ENCODE measurements at places on chromosomes 7 and 10.

DNA sequence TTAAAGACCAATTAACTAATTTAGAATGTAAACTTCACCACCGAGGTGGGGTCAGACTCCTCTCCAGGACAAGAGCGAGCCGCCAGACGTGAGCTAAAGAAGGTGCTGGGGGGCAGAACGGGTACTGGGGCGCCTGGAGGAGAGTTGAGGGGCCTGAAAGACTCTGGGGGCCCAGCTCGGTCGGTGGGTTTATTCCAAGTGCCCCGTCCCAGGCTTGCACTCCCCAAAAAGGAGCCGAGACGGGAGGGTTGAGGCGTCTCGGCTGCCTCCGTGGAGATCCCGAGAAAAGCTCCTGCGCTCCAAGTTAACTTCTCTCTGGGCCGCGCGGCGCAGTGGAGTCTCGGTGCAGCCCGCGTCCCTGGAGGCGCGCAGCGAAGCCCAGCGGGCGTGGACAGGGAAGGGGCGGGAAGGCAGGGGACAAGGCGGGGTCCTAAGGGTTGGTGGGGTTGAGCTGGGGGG lies 553.3 kb downstream of the TFEC start:
- DNase-seq: no peak

DNA sequence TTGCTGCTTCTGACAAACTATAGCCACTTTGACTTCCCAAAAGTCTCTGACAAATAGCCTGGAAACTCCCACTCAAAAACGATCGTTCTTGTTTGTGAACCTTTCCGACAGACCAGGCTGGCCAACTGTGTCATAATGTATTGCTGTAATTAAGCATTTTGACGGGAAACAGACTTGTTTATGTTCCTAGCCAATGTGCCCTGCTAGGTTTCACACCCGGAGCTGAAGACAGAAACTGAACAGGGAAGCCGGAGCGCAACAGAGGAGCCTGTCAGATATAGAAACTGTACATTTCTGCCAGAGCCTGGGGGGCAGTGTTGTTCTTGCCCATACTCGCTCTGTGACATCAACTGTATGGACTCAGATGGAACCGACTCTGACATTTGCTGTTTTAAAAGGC lies 55.3 kb upstream of the C7orf33 start:
- DNase-seq: no peak

GRCh38 chr10:4183761-4184261 lies 398.8 kb upstream of the KLF6 start:
- no peak for DNase-seq

DNA sequence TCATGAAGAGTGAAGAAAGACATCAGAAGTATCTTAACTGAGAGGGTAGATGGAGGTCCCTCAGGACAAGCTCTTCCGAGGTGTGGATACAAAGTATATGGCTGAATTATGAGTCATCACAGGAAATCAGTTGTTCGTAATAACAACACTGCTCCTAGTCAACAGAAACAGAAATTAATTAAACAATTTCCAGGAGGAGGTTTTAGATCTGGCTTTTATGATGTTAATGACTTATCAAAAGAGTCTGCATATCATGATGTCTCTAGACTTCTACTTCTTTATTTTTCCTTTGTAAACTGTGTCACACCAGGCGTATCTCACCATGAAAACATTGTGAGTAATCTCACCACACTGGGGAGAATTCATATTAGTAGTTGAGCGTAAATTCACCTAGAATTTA lies 31.2 kb downstream of the OSBPL3 start:
- DNase-seq: no peak

DNA sequence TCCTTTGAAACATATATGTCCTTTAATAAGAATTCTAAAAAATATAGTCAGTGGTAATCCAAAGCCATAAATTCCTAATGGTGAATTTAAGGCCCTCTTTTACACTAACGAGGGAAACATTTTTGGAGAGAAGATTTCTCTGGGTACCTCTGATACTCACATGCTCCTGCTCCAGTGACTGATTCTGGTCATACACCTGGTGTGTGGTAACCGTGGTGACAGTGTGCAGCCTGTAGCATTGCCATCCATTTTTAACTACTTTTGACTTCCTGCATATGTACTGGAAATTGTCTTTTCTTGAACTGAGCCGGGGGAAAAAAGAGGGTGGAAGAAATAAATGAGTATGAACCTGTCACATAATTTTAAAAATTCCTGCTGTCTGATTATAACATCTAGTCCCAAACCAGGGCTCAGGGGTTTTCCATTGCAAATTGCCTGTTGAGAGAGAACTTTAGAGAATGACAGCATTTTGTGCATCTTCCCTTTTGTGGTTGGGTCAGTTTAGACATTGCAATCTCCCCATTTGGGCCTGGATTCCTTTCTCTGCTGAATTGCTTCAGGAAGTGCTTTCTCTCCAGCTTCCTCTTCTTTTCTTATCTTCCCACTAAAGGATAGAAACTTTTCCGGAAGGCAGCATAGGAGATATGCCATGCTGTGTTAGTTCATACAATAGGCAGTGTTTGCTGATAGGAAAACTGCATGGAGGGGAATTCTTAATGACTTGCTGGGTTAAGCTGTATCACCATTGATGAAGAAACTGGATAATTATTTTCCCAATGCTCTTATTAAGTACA lies 125.5 kb downstream of the GRM3 start:
- DNase-seq: no peak

GRCh38 chr10:103921248-103921647 lies 3.3 kb upstream of the STN1 start:
- DNase-seq: no peak

DNA sequence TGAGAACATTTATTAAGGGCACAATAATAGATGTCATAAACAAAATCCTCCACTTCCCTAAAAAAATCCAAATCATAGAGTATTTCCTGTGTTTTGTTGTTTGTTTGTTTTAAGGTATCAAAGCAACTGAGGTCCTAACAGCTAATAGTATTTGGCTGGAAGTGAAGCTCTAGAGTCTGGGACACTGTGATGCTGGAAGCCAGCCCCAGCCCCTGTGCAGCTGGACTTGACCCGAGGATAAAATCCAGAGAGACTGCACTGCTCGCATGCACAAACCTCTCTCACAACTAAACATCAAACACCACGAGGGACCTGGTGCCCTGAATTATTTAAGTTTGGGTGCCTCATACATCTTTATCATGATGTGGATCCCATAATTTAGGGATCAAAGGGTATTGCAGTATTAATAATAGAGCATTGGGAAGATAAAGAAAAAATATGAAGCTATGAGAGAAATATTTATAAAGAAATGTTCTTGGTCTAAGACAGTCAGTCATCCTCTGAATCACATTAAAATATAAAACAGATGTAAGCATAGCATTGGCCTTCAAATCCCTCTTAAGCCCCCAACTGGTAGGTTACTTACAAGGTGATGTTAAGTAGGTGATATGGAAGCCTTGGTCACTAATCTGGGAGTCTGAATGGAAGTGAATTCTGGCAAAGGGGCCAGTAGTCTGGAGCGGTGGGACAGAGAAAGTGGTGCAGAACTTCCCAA lies 44.4 kb downstream of the CUBN start:
- DNase-seq: no peak

DNA sequence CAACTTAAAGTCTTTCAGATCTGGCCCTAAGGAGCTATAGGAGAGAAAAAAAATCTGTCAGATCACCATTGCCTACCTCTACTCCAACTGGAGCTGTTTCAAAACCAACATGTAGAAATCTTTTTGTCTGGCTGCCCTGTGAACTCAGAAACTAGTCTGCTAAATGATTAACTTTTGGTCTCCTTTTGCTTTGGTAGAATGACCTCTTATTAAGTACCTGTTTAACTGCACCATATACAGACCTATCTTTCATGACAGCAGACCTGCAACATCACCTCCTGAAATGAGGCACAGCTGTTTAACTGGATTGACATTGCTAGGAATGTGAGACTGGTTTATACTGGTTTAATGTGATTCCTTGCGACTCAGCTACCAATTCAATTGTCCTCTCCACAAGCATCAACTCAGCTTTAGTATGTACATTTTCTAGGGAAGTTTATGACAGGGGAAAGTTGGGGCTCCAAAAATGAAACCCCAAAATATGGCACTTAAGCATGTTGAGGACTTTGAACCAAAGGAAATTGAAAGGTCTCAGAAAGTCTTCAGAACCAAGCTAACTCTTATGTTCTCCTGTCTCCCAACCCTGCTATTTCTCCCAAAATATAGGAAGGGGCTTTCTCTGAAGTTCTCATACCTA lies 1.8 kb downstream of the CYP3A43 start:
- DNase-seq: no peak

DNA sequence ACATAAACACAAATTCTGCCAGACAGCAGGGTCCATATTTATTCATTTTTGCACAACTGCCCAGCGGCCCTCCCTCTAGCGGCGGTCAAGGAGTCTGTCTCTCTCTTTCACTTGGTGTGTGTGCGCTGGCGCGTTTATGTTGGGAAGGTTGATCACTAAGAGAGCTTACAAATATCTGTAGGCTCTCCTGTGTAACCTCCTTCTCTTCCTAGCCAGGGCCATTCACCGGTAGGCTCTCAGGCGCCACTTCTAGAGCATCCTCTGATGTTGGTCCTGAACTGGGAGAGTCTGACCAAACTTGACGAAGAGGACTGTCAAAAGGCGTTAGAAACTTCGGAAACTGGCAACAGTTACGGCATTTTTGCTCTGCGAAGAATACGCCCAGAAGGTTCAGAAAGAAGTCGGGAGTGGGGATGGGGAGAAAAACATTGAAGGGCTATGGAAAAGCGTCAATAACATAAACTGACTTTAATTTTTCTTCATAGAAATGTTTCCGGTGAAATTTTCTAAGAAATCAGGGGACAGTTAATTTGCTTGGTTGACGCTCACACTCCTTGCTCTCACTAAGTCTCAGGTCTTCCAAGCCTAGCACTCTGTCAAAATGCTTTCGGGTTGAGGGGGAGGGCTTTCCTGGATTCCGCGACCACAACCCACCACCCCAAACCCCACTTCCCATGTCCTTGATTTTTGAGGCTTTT lies 731.1 kb downstream of the ZWINT start:
- no peak for DNase-seq

DNA sequence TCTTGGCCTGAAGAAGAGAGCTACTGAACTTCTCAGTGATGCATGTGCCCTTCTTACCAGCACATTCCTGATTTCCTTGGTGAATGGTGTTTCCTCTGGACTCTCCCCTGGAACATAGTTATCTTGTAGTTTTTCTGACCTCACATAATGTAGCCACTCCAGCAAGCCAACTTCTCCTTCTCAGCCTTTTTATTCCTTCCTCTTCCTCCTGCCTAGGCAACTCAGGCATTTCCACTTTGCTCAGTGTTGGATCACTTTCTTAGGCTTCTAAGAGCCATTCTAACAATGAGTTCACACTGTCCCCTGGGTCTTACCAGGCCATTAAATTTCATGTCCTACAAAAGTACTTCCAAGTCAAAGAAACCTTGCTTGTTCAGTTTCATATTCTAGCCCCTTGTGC lies 3.6 kb upstream of the PTTG1IP2 start:
- no peak for DNase-seq

DNA sequence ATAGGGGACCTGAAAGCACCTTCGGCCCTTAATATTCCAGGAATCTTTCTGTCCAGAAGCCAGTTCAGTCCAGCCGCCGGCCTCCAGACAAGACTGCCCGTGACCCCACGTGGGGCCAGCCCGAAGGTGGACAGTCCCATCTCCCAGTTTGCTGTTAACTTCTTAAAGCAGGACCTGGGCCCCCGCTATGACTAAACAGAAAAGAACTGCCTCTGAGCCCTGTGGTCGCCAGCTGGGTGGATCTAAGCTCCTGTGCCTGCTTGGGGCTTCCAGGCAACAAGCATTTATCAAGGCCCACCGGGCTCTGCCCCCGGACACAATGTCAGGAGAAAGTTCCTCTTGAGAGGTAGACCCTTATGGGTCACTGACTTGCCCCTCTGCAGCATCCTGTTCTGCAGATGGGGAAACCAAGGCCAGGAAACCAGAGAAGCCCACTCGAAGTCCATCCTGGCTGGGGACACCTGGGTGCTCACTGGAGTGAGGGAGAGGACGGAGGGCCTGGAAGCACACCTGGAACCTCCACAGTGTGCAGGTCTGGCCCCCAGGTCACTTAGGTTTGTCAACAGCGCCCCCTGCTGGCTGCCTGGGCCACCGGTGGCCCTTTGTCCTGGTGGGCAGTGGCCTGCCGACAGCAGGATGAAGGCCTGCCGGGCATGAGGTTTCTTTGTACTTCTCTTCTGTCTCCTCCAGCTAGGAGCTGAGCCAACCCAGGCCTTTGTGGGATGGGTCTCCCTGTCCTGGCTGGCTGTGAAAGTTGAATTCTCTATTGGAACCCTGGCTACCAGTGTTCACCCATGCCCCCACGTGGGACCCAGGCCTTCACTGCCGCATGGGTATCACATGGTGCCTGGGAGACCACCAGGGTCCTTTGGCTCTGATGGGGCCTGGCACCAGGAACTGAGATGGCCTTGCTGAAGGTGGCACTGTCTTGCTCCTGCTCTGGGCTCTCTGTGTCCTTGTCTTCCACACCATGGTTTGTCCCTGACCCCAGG lies 128.0 kb downstream of the ZMIZ1 start:
- DNase-seq: peak; percentile 16

DNA sequence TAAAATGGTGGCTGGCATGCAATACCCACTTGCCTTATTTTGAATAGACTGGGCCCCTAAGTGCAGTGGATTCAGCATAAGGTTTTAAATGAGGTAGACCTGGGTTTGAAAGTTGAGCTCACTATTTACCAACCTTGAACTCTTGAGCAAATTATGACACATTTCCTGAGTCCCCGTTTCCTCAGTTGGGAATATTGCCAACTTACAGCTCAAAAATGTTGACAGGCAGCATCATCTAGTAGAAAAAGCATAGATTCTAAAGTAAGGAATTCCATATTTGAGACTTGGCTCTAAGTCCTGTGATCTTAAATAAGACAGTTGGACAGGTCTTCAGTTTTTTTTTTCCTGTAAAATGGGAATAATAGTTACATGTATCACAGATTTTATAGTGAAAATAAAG lies 305.5 kb downstream of the ACTR3B start:
- DNase-seq: no peak

DNA sequence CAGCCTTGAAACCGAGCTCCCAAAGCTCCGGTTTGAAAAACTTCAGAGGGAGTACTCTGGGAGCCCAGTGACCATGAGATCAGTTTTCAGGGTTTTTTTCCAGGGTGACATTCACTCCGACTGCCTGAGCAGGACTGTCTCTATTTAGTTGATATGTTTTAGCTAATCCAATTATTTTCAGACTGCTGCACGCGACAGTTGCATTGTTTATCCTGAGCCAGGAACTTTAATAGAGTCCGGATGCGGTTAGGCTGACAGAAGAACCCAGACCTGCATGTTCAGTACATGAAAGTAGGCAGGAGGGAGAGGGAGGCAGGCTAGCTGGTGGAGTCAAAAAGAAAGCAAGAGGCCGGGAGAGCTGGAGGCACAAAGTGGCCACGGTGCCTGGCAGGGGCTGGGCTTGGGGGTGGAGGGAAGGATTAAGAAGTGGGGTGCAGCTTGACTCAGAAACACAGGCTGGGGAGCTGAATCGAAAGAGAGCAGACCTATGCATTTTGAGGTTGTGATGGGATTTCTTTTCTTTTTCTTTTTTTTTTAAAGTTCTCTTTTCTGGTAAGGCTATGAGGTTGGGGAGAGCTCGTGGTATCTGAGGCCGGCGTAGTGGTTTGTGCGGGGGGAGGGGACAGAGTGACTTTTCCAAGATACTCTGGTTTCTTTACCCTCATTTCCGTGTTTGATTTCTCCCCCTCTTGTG lies 5.7 kb downstream of the GATA3 start:
- DNase-seq: no peak

- no peak for DNase-seq
Observed at GRCh38 chr10:123194056-123194455, 39.9 kb downstream of the BUB3 start.

Data from thoracic aorta (tissue), 2 donors.